T follicular helper cell (primary cell): ENCODE measurements at places on chromosomes 3 and 15.
A peak's percentile ranks its signal among the peaks of the same experiment; 100 is the strongest.

DNA sequence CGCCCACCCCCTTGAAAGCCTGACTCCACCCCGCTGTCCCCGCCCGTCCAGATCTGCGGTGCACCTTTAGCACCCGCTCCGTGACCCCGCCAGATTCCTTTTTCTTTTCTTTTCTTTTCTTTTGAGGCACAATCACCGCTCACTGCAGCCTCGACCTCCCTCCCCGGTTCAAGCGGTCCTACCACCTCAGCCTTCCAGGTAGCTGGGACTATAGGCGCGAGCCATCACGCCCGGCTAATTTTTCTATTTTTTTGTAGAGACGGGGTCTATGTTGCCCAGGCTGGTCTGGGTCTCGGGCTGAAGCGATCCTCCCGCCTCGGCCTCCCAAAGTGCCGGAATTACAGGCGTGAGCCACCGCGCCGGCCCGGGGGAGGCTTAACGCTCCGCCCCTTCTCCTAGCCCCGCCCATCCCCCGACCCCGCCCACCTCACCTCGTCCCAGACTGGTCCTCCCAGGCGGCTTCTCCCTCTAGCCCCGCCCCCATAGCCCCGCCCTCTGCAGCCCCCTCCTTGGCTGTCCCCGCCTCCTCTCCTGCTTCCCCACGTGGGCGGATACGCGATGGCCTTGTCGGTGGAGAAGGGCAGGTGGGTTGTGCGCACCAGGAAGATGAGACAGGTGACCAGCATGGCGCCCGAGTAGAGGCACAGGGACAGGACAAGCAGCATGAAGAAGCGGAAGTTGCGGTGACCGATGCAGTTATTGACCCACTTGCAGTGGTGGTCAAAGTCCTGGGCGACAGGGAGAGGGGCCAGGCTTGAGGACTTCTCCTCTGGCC lies 3.2 kb downstream of the ZDHHC19 start:
- peak; percentile 59 for DNase-seq

DNA sequence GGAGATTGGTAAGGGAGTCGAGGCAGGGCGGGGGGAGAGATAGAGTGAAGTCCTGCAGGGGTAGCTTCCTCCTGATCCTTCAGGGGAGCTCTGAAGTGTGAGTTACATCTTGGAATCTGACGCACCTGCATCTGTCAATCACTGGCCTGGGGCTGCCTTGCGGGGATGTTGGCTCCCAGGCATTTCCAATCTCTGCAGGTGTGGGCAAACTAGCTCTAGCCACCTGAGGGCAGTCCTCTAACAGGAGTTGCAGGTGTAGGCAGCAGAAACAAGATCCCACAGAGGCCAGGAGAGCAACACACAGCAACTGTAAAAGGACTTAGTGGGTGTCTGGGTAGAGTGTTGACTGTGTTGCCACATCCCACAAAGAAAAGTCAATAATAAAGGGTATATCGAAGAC lies 63.6 kb downstream of the ZNF621 start:
- DNase-seq = no peak

DNA sequence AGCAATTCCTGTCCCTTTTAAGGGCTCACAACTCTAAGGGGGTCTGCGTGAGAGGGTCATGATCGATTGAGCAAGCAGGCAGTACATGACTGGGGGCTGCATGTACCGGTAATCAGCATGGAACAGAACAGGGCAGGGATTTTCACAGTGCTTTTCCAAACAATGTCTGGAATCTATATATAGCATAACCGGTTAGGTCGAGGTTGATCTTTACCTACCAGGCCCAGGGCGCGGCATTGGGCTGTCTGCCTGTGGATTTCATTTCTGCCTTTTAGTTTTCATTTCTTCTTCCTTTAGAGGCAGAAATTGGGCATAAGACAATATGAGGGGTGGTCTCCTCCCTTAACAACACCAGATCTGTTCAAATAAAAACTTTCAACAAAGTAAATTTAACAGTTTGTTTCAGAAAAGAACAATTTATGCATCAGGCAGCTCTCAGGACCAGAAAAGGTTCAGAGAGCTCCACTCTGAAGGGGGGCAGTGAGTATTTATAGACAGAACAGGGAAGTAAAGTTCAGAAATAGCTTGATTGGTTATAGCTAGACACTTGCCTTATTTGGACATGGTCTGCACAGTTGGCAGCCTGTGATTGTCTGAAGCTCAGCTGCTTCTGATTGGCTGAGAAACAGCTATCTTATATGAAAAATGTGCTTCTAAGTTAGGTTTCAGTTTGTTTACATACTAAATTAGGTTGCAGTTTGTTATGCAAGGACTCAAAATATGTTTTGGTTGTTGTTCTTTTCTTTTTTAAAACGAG lies 17.2 kb upstream of the B4GALT4 start:
- DNase-seq = no peak

- DNase-seq = no peak
Observed at GRCh38 chr15:61025308-61025707, 203.8 kb downstream of the RORA start.

DNA sequence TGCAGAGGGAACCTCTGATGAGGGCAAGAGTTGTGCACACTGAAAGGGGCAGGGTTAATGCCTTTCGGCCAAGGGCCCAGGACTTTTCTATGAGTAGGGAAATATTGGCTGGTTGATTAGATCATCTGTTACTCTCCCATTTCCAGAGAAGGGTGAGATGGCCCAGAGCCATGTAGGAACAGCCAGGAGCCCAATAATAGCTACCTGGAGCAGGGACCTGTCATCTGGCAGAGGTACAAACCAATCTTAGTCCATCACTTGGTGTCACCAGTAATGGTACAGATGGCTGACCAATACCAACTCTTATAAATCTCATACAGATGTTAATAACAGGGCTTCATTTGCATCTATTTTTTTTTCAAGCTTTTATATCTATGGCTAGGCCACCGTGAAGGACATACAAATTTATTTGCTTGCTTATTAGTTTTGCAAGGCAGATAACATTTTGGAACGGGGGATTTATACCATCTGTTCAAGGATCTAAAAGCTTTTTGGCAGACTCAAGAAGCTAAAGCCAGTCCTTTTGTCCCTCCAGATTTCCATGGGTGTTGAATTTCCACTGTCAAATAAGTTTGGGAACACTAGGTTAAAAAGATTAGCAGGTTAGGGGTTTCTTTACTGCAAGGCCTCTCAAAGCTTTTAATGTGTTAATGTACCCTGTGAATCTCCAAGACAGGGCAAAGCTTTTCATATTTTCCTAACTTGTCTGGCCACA lies 79.3 kb downstream of the TNIK start:
- DNase-seq = no peak

DNA sequence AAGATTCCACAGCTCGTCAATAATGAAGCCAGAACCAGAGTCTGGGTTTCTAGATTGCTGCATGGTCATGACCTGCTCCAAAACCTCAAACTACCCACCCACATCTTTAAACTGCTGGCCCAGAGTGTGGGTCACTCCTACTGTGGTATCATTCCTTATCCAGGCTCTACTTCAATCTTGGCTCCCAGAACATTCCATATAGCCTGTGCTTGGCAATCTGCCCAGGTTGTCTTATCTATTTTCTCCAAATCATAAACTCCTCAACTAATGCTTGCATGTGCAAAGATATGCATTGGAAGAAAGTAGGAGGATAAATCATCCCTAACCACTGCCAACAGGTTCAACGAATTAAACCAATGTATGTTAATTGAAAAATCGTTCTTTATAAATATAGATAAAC lies 169.7 kb downstream of the ANXA2 start:
- DNase-seq = no peak

GRCh38 chr3:179149406-179149867 lies 1.3 kb downstream of the PIK3CA start:
- peak; percentile 31 for DNase-seq

DNA sequence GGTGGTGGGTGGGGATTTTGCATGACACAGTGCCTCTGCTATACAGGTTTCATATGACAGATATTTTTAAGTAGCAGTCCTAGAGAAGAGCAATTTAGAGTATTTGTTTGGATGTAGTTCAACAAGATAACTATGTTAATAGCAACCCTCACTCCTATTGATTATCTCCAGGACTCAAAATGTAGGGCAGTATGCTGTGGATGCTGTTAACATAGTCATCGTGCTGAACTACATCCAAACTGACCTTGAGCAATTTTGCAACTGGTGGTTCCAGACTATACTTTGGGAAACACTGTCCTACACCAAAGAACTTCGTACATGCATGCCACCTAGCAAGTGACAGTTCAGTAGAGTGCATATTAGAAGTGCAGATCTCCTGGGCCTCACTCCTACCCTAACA lies 117.6 kb downstream of the IL5RA start:
- DNase-seq = no peak
